Cerebellar nuclear complex (tissue), 1 donor: ENCODE measurements at places on chromosomes 2 and 18.

- no peak for DNase-seq
Measured at GRCh38 chr2:95305380-95306061, 8.4 kb downstream of the KCNIP3 start.

DNA sequence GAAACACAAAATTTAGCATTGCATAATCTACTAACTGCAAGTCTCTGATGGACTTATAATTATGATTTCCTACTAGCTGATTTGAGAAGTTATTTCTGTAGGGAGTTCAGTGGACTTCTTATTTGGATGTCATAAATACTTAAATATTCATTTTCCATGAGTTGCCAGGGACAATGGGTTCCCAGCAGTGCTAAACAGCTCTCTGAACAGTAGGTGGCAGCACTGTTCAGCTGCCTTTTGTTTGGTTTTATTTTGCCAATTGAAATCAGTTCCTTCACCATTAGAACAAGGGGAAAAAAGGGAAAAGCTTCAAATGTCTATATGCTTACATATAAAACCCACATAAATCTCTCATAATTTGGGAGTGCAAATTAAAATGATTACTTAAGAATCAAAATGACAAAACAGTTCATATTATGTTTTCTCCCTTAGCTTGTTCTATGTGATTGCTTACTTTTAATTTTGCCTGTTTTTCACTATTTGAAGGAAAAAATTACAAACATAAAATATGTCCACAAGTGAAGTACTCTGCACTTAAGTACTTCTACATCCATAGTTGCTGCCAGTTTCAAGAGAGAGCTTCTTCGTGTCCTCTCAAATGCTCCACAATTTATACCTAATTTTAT, 898.9 kb downstream of the CPS1 start:
- peak; percentile 51 for DNase-seq

GRCh38 chr2:21095178-21095577, 28.6 kb upstream of the TDRD15 start:
- DNase-seq = no peak

GRCh38 chr2:218959141-218959731, at the start of gene CDK5R2:
TSS of gene CDK5R2 (plus strand) at chr2:218959666. CDS start at chr2:218959821, 155 bp downstream.
- peak; percentile 87 for DNase-seq

DNA sequence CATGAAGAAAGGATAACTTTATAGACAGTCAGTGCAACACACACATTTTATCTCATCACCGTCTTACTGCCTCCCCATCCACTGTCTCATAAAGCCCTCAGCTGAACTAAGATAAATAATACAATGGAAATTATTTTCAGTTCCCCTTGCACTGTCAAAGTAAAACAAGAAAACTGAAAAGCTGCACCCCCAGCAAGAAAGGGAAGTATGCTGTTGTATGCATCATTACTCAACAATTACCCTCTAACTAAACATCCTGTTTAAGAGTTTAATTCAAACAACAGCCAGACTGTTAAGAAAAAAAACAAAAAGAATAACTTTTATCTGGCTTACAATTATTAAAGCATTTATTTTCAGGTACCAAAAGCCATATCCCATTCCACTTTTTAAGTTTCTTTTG, 25.0 kb downstream of the MPPE1 start:
- DNase-seq = no peak

GRCh38 chr2:228474466-228474865, 293.0 kb upstream of the SPHKAP start:
- DNase-seq = no peak

- no peak for DNase-seq
Measured at GRCh38 chr2:1593371-1594122, 150.8 kb downstream of the PXDN start.

- DNase-seq = no peak
Measured at GRCh38 chr18:14969500-14969899, 221.5 kb downstream of the ANKRD30B start.

DNA sequence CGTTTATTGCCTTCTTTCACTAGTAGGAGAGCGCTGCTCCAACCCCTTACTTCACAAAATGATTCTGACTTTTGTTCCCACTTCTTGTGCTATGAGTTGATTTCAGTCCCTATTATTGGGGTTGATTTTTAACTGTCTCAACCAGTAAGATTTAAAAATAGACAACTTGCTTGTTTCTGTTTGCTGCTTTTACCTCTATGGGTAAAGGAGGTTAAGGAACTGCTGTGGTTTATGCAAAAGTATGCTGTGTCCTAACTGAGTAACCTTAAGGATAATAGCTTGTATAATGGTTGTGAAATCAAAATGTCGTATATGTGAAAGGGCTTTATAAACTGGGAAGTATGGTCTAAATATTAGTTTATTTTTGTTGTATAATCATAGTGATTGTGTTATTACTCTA, 22.6 kb downstream of the ALMS1 start:
- DNase-seq = no peak
